ENCODE measurements at places on chromosomes 2 and 18. TPM values are rescaled to one million over a fixed set of nuclear protein-coding genes. Genes with fewer than 3 reads are reported as not detected.

Gene SELENOI
- total RNA-seq = 22.9 TPM

Gene XDH
- total RNA-seq = not detected

- no peak for DNase-seq
- no peaks in the 10 kb centered on the region for H3K36me3 ChIP-seq
- H3K27me3 ChIP-seq = no peaks in the 10 kb centered on the region
- H3K4me1 ChIP-seq = no peaks in the 10 kb centered on the region
Observed at GRCh38 chr2:150441784-150442183, 45.7 kb downstream of the RND3 start.

- no peak overlapping the region for H3K27ac ChIP-seq
- H3K4me3 ChIP-seq = no peak overlapping the region
- DNase-seq = peak; percentile 59
- H3K27me3 ChIP-seq = peaks cover 4% of the 10 kb centered on the region
Observed at GRCh38 chr2:230866756-230867523, 2.2 kb downstream of the ITM2C start.

Gene DGUOK
- 112 TPM for total RNA-seq

Gene GALNT13
- total RNA-seq = not detected

- no peak overlapping the region for H3K4me3 ChIP-seq
- no peaks in the 10 kb centered on the region for H3K4me1 ChIP-seq
- no peaks in the 10 kb centered on the region for H3K27me3 ChIP-seq
- no peak for DNase-seq
- no peak overlapping the region for H3K27ac ChIP-seq
- H3K36me3 ChIP-seq = no peaks in the 10 kb centered on the region
Observed at GRCh38 chr2:8015848-8016600, 665.8 kb upstream of the ID2 start.

GRCh38 chr2:19893520-19894133 is 8.2 kb downstream of the TTC32 start:
- peaks cover 2% of the 10 kb centered on the region for H3K36me3 ChIP-seq
- no peak overlapping the region for H3K4me3 ChIP-seq
- H3K27me3 ChIP-seq = no peaks in the 10 kb centered on the region
- DNase-seq = no peak

Gene BOD1L2
- total RNA-seq = not detected

- H3K36me3 ChIP-seq = no peaks in the 10 kb centered on the region
- no peaks in the 10 kb centered on the region for H3K4me1 ChIP-seq
- no peak overlapping the region for H3K4me3 ChIP-seq
- H3K27me3 ChIP-seq = no peaks in the 10 kb centered on the region
- H3K27ac ChIP-seq = no peak overlapping the region
Observed at GRCh38 chr18:55544014-55544413, 44.0 kb downstream of the TCF4 start.

DNA sequence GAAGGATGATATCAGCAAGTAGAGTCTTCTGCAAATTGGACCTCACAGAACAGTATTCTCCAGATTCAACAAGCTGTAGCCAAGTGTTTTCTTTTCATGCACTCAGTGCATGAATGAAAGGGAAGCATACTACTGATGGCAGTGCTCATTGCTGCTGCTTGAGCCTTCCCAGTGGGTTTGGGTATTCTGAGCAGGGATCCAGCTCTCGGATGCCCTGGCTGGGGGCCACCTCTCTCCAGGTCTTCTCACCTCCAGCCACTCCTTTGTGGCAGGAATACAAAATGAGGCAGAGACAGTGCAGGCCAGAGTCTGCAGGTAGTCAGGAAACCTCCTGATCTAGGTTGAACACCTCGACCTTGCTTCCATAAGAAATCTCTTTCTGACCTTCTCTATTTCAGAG is 390.4 kb upstream of the CELF4 start:
- no peak for DNase-seq
- H3K36me3 ChIP-seq = no peaks in the 10 kb centered on the region
- peaks cover 4% of the 10 kb centered on the region for H3K27me3 ChIP-seq
- H3K27ac ChIP-seq = no peak overlapping the region

DNA sequence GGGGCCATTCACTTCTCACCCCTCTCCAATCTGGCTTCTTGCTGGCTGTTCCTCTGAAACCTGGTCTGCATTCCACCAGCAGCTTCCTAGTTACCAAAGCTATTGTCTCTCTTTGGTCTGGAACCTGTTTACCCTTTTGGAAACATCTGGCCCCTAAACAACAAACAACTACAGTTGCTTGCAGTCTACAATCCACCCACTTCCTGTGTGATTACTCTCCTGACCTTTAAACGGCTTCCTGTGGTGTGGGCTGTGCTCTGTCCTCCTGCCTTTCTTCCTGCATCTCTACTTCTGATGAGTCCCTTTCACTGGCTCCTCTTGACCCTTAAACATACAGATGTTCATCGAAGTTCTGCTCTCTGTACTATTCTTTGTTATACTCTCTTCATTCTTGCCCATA is 303.8 kb downstream of the TDRD15 start:
- no peaks in the 10 kb centered on the region for H3K27me3 ChIP-seq
- no peaks in the 10 kb centered on the region for H3K4me1 ChIP-seq
- DNase-seq = no peak
- H3K36me3 ChIP-seq = no peaks in the 10 kb centered on the region
- no peak overlapping the region for H3K27ac ChIP-seq
